ENCODE measurements at places on chromosomes 16 and 17.

DNA sequence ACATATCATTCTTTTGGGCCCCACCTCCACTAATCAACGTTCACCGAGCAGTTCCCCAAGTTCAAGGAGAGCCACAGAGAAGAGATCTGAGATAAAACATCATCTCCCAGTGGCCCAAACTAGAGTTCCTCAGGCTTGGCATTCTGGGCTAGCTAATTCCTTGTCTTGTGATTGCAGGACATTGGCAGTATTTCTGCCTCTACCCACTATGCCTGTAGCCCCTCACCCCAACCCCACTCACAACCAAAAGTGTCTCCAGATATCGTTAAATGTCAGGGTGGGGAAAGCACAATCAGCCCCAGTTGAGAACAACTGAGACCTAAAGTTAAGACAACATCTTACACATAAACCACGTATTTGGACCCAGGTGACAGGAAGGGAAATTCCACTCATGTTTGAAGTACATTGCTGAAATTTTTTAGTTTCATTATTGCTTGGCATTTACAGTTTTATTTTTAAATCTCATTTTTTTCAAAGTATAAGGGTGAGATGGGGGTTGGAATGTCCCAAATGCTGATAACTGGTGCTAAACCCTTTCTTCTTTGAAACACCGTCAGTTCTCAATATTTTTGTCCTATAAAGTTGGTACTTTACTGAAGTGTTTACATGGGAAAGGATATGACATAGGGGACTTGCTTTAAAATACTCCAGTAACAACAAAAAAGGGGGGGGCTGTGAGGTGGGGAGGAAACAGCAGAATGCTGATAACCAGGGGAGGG lies 13.6 kb downstream of the ZC3H7A start:
- no peak for DNase-seq

- DNase-seq, result no peak
Measured at GRCh38 chr16:88327561-88328312, 55.0 kb upstream of the ZNF469 start.

DNA sequence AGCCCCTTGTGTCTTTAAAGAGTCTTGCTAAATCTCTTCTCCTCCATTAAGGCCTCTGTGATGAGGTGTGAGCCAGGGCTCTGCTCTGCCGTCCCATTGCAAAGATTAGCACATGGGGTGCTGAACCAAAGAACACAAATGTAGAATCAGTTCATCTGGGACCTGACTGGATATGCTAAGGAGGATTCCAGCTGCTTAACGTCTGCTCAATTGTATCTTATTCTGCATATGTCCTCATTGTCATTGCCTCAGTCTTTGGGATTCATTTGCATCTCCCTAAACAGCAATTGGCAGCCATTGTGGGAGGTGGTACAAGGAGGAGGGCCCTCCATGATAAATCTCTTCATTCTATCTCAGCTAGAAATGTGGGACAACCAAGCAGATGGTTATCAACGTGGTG lies 106.3 kb upstream of the ADAMTS18 start:
- DNase-seq, result no peak

- DNase-seq, result peak; percentile 43
Measured at GRCh38 chr17:80636361-80637018, 91.9 kb downstream of the RPTOR start.

GRCh38 chr17:39965017-39965699 lies 2.4 kb downstream of the GSDMA start:
- no peak for DNase-seq

- DNase-seq, result no peak
Measured at GRCh38 chr17:69712801-69713311, 298.4 kb downstream of the MAP2K6 start.

DNA sequence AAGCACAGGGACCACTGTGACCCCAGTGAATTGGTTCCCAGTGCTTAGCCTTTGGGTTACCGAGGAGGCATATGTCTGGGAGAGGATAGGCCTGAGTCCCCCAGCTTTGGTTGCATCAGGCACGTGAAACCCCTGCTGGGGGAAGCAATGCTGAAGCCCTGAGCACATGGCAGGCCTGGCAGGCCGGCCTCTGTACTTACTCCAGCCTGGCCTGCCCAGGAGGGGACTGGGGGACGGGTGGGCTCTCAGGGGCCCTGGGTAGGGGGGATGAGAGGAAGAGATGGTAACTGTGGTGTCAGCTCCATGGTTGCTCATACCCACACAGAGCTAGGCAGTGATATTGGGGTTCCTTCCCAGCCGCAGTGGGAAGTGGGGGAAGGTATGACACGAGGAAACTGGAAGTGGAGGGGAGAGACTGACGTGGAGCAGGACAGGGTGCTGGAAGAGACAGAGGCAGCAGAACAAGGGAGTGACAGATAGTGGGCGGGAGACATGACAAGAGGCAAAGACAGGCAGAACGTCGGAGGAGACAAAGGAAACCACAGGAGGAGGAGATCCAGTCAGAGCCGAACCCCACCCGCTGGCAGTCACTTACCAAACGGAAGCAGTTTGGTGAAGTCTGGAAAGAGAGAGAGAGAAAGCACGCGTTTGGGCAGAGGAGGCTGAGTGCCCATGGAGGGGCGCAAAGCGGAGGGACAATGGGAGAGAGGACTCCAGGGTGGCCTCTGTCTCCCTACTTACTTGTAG lies 9.1 kb downstream of the TMEM208 start:
- no peak for DNase-seq

DNA sequence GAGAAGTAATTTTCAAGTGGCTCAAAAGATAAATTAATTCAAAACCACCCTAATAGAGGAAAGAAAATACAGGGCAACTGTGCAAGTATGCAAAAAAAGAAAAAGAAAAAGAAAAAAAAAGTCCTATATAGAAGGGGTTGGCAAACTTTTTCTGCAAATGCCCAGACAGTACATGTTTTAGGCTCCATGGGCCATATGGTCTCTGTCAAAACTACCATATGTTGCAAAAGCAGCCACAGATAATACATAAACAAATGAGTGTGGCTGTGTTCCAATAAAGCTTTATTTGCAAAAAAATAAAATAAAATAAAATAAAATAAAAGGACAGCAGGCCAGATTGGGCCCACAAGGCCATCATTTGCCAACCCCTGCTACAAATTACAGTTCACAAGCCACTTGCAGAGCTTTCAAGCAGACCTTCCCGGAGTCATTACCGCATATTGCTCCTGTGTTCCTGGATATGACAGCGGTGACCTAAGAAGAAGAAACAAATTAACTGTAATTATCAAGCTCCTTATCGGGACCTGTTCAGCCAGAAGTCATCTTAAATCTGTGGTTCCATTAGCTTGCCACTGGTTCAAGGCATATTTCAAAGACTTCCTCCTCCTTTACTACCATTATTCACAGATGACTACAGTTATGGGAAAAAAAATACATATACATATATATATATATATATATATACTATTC lies 15.9 kb downstream of the ZC3H7A start:
- no peak for DNase-seq

Data from activated naive CD8-positive, alpha-beta T cell treated with anti-CD3 and anti-CD28 coated beads, Interleukin-2, amount 10 ng/mL, durations not matched to agents 7 days and 5 days (primary cell).